ENCODE measurements at places on chromosomes 2 and 18. TPM values are rescaled to one million over a fixed set of nuclear protein-coding genes. Genes with fewer than 3 reads are reported as not detected.

DNA sequence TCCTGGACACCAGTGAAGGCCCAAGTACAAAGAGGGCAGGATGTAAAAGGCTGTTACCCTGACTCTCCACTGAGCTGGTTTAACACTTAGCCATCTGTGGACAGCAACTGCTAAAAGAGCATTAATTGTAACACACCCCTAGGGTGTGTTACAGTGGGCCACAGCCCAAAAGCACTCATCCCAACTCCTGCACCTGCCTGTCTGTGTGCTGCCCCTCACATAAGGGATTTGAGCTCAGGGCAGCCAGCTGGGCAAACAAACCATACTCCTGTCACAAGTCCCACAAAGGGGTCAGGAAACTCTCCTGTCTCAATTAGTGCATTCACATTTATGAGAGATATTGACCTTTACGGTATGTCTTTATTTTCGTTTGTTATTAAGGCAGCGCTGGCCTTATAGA lies 833.1 kb upstream of the NXPH2 start:
- H3K27ac ChIP-seq, result no peak overlapping the region
- no peaks in the 10 kb centered on the region for H3K27me3 ChIP-seq
- no peak for DNase-seq
- H3K4me1 ChIP-seq, result no peaks in the 10 kb centered on the region

FRZB gene
- not detected for total RNA-seq

GRCh38 chr2:22355816-22356433 lies 1029.1 kb upstream of the KLHL29 start:
- H3K4me3 ChIP-seq, result no peak overlapping the region
- H3K36me3 ChIP-seq, result no peaks in the 10 kb centered on the region
- no peak overlapping the region for H3K27ac ChIP-seq
- no peaks in the 10 kb centered on the region for H3K4me1 ChIP-seq
- H3K27me3 ChIP-seq, result peaks cover 7% of the 10 kb centered on the region

MEX3C gene
- total RNA-seq, result 52.4 TPM

CNTNAP5 gene
- total RNA-seq, result not detected

TEX44 gene
- total RNA-seq, result not detected

STEAP3 gene
- total RNA-seq, result 0.07 TPM

DNA sequence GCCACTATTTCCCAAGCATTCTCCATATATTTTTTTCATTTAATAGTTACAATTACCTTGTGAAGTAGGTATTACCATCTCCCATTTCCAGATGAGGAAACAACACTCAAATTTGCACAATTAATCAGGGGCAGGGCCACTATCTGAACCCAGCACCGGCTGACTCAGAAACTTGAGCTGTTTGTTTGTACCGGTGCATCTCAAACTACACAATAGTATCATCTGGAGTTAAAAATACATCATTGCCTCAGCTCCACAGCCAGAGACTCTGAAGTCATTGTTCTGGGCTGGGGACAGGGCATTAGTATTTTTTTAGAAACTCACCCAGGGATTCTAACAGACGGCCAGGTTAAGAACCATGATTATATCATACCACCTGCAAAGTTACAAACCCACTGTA lies 55.9 kb downstream of the CDCA7 start:
- no peaks in the 10 kb centered on the region for H3K4me1 ChIP-seq
- no peaks in the 10 kb centered on the region for H3K36me3 ChIP-seq
- H3K27me3 ChIP-seq, result peaks cover 13% of the 10 kb centered on the region

GAREM1 gene
- total RNA-seq, result 0.35 TPM

GRCh38 chr2:85867556-85868292 lies 21.1 kb downstream of the ST3GAL5 start:
- H3K36me3 ChIP-seq, result peaks cover 1% of the 10 kb centered on the region
- H3K27me3 ChIP-seq, result no peaks in the 10 kb centered on the region
- H3K4me1 ChIP-seq, result peaks cover 48% of the 10 kb centered on the region

MARCHF4 gene
- total RNA-seq, result not detected

MOCOS gene
- total RNA-seq, result not detected

NEB gene
- total RNA-seq, result 0.22 TPM

DYNAP gene
- total RNA-seq, result not detected

TANK gene
- 50.4 TPM for total RNA-seq

- peaks cover 5% of the 10 kb centered on the region for H3K27me3 ChIP-seq
- no peak for DNase-seq
- H3K27ac ChIP-seq, result no peak overlapping the region
- no peaks in the 10 kb centered on the region for H3K36me3 ChIP-seq
These were observed 88.1 kb downstream of the MCFD2 start for GRCh38 chr2:46827274-46828134.

DNA sequence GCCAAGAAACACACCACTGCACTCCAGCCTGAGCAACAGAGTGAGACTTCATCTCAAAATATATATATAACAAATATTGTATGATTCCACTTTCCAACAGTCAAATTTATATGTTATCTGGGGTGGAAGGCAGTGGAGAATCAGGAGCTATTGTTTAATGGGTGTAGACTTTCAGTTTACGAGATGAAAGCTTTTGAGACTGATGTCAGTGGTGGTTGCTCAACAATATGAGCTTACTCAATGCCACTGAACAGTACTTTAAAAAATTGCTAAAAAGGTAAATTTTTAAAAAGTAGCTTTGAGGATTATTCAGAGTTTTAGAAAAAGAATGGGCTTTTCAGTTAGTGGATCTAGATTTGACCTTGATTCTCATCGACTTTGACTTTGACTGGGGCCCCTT lies 105.9 kb upstream of the ST6GAL2 start:
- no peak for DNase-seq
- no peak overlapping the region for H3K4me3 ChIP-seq
- no peaks in the 10 kb centered on the region for H3K36me3 ChIP-seq
- peaks cover 3% of the 10 kb centered on the region for H3K27me3 ChIP-seq

ALPP gene
- total RNA-seq, result not detected

FOXI3 gene
- total RNA-seq, result not detected

KATNAL2 gene
- total RNA-seq, result 0.45 TPM

CDCA7 gene
- total RNA-seq, result 74.0 TPM

Data from activated naive CD4-positive, alpha-beta T cell treated with anti-CD3 and anti-CD28 coated beads for 36 hours (primary cell).